WERI-Rb-1 (cell line): ENCODE measurements at places on chromosomes 12 and 14.

GRCh38 chr12:2963154-2963759, 4.1 kb downstream of the TEAD4 start:
- peak; percentile 89 for DNase-seq

GRCh38 chr12:130196827-130197226, 34.6 kb downstream of the FZD10 start:
- DNase-seq = no peak

DNA sequence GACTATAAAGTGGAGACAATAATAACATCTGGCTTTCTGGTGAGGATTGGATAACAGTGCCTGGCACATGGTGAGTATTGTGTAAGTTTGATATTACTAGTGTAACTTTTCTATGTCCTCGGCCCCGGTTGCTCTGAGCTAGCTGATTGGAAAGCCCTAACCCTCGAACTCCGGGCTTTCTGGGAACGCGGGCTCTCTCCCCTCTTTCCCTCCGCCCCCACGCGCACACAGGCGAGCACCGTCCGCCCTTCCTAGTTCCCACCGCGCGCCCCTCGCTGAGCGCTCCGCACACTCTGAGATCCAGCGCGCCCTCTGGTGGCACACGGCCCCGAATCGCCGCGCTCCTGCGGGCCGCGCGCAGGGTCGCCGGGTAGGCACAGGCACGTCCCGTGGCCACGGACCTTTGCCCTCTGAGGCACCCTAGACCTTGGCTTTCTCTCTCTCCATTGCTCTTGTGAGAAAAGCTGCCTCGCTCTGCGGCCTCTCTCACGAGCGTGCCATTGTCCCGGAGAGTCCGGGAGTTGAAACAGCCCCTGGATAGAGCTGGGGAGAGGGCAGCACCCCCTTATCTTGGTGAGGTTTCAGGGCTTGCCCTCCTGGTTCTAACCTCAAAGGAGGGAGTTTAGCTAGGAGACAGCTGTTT, 23.2 kb upstream of the ESRRB start:
- DNase-seq = peak; percentile 74

DNA sequence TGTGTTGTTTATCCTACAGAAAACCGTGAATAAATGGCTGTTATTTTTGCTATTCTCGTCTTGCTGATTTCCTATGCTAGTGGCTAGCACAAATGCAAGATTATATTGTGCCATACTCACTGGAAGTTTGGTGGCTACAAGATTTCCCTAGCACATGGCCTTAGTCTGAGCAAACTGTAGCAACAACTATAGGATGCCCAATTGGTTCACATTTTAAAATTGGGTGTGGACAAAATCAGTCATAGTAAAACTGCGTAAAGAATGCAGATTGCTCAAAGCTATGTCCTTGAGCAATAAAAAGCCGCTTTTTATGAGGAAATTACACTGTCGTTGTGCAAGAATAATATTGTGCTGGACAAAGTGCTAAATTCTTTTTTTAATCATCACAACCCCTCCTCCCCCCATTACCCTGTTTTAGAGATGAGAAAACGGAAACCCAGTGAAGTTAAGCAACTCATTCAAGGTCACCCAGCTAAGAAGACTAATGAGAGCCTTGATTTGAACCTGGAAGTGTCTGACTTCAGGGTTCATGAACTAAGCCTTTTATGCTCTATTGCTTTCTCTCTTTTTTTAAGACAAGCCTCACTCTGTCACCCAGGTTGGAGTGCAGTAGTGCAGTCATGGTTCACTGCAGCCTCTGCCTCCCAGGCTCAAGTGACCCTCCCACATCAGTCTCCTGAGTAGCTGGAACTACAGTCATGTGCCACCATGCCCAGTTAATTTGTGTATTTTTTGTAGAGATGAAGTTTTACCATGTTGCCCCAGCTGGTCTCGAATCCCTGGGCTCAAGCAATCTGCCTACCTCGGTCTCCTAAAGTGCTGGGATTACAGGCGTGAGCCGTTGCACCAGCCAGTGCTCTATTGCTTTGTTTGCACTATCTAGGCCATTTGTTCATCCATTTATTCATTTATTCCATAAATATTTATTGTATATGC, 73.6 kb downstream of the SRGAP1 start:
- DNase-seq = peak; percentile 26

- DNase-seq = no peak
These were observed 103.1 kb downstream of the SEC23A start for GRCh38 chr14:38999949-39000348.

DNA sequence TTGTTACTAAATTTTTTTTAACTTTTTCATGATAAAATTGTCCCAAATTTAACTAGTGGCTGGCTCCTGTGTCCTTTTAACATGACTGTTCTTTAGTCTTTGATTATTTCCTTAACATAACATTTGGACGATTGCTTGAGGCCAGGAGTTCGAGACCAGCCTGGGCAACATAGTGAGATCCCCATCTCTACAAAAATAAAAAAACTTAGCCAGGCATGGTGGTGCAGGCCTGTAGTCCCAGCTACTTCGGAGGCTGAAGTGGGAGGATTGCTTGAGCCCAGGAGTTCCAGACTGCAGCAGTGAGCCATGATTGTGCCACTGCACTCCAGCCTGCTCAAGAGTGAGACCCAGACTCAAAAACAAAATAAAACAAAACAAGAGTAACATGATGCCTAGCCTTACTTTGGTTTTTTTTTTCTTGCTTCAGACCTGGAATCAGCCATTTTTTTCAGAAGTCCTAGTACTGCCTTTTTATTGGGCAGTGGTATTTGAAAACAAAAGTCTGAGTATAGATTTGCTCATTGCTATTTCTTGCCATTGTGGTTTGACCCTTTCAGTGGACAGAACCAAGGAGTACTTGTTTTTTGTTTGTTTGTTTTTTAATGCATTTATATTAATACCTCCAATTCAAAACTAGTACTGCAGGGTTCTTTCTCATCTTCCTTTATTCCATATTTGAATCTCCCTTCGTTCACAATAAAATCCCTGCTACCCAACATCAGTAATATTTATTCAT, 4.8 kb downstream of the TOGARAM1 start:
- no peak for DNase-seq

DNA sequence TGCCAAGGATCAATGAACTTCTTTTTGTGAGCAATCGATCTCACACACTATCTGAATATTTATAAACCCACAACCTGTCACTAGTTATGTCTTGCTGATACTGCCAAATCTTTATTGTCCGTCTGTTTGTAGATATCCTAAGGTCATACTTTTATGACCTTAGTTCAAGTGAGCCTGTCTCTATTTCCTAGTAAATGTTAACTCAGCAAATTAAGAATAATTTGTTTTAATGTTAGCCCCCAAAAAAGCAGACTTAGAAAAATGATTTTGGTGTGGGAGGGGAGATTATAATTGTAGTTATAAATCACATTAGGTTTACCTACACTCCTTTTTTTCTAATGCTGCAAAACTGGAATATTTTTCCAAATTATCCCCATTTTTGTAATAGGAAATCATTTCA, 9.4 kb downstream of the STYK1 start:
- no peak for DNase-seq

GRCh38 chr12:56330936-56331490, 2.8 kb downstream of the PAN2 start:
- DNase-seq = no peak

GRCh38 chr12:63882844-63883243, 38.3 kb downstream of the SRGAP1 start:
- peak; percentile 16 for DNase-seq

DNA sequence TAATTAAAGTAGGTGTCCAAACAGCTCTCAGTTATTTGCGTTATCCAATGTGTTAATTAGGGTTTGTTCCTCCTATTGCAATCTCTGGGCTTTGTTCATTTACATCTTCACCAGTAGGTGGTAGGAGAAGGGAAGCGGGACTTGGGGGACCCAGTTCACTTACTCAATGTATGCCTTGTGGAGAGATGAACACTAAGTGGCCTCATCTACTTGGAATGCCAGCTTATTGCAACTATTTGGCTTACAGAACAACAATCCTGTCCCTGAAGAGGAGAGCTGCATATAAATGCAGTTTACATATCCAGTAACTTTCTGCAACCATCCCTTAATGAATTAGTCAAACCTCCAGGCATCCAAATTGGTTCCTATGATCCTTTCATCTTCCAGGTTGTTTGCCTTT, 417.1 kb upstream of the CCDC196 start:
- no peak for DNase-seq

DNA sequence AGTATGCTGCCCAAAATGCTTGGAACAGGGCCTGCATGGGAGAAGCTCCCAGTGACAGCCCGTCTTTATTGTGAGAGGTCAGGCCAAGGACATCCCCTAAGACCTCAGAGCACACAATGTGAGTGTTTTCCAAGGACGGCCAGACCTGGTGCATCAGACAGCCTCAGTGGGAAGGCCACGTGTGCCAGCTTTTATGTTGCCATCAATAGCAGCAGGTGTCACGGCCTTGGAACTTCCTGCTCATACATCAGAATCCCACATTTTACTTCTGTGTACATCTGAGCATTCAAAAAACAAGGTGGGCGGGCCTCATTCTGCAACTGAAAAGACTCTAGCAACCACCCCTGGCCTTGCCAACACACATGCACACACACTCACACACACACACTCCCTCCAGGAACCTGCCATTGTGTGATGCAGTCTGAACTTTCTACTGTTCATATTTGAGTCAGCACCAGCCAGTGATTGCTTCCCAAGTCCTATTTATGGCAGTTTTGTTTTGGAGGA, 753.1 kb upstream of the TBX3 start:
- DNase-seq = no peak

DNA sequence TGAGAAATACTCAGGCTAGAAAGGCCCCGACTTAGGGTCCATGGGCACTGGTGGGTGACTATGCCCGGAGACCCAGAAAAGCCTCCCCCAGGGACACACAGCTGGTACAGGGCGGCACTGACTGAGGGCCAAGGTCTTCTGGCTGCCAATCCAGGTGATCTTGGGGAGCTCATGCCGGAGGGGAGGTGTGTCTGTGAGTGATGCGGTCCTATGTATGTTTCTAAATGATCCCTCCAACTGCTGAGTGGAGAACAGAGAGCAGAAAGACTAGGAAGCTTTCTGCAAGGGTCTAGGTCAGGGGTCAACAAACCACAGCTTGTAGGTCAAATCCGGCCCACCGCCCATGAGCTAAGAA, 391 bp downstream of the SERPINA4 start:
- DNase-seq = no peak

- DNase-seq = no peak
These were observed 2.3 kb upstream of the MYL2 start for GRCh38 chr12:110922652-110923051.

GRCh38 chr14:102918438-102918837, 4.0 kb upstream of the AMN start:
- DNase-seq = no peak

DNA sequence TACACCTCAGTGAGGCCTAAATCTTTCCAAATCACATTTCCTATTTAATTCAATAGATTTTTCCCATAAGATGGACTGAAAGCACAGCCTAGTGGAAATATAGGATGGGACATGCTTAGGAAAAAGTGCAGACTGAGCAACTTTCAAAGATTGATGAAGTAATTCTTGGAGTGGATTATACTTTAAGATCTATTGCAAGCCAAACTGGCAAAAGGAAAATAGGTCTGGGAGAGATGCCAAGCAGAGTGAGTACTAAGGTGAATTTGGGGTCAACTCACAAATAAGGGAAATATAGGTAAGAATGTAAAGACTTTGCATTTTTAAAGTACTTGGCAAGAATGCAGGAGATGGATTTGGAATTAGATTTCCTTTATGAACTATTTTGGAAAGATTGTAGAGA, 170.2 kb upstream of the FOXG1 start:
- DNase-seq = no peak

DNA sequence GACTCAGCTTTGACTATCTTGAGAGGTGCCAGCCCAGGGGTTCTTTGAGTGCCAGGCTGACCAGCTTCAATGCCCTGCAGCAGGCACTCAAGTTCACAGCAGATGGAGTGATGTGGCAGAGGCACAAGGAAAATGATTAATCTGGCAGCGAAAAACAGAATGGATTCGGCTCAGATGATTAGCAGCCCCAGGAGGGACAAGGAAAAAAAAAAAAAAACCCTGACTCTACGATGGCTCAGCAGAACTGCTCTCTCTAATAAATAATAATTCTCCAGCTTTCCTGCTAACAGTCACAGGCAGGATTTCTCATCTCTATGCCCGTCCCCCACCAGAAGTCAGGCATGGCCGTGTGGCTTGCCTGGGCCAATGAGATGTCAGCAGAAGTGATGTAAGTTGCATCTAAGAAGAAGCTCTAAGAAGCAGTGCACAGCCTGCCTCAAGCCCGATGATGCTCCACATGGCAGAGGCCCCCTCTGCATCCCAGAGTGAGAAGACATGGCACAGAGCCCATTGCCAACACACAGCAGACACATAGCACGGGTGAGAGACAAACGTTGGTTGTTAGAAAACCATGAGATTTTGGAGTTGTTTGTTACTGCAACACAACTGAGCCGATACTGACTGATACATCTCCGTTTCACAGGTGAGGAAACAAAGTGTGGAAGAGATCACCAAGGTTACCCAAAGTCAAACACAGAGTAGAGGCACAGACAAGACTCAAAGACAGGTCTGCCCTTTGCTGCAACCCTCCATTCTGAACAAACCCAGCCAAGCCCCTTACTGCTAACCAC, 111.0 kb downstream of the SCARB1 start:
- DNase-seq = no peak

DNA sequence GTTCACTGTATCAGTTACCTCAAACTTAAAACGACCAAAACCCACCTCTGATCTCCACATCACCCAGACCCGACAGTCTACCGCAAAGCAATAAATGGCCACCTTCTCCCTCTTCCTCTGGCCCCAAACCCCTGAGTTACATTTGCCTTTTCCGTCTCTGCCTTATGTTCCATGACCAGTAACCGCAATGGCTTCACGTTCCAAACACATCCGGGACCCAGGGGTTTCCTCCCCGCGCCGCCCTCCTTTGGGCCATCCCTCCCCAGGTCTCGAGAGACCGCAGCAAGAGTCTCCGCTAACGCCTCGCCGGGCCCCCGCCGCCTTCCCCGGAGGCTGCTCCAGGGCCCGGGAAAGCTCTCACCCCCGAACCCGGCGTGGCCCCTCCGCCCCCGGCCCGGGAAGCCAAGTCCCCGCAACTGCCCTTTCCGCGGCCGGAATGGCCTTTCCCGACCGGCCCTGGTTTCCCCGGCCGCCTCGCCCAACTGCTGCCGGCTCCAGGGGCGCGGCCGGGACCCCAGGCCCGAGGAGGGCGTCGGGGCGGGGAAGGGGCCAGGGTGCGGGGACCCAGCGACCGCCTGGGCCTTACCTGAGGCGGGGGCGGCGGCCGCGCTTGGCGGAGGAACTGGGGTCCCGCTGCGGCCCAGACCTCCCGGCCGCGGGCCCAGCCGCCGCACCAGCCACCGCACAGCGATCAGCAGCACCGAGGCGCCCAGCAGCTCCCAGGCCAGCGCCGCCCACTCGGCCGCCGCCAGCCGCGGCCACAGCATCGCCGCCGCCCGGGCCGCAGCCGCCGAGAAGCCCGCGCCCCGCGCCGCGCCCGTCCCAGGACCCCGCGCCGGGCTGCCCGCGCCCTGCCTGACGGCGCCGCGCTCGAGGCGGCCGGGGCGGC, at the start of gene ANKLE2:
TSS of gene ANKLE2 (minus strand) at position 801 of the 889 bp plus-strand sequence. CDS start at position 767, 34 bp downstream.
- DNase-seq = peak; percentile 33
